ENCODE measurements at places on chromosomes 6 and 20. TPM values are rescaled to one million over a fixed set of nuclear protein-coding genes. Genes with fewer than 3 reads are reported as not detected.
A peak's percentile ranks its signal among the peaks of the same experiment; 100 is the strongest.

DNA sequence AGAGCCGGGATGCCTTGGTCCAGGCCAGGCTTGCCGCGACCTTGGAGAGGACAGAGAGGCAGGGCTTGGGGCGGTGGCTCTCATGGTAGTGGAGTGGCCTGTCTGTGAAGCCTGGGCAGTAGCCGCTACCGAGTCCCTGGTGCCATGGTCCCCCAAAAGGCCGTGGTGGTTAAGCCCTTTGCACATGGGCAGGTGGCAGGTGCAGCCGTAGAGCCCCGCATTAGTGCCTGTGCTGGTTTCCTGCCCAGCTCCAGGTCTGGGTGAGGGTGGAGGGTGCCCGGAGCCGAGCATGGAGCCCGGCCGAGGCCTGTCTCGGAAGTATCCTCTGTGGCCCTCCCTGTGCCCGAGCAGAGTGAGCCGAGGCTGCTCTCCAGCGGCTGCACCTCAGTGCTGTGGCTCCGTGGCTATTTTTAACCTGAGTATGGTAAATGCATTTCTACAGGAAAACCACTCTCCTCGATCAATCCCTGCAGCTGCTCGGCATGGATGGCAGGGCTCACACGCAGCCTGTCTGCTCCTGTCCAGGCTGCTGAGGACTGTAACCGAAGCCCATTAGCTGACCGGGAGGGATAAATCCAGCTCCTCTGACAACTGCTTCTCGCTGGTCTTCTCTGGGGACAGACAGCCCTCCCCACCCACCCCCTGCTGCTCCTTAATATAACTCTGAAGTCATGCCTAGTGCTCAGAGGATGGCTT lies 36.3 kb upstream of the GATA5 start:
- H3K4me1 ChIP-seq = no peaks in the 10 kb centered on the region
- no peaks in the 10 kb centered on the region for H3K36me3 ChIP-seq
- H3K27ac ChIP-seq = no peak overlapping the region
- DNase-seq = no peak

GRCh38 chr6:135938576-135939207 lies 87.2 kb downstream of the PDE7B start:
- H3K4me3 ChIP-seq = no peak overlapping the region
- no peaks in the 10 kb centered on the region for H3K27me3 ChIP-seq
- no peaks in the 10 kb centered on the region for H3K36me3 ChIP-seq
- no peak overlapping the region for H3K27ac ChIP-seq
- H3K4me1 ChIP-seq = no peaks in the 10 kb centered on the region

OPN5 gene
- total RNA-seq = not detected

- no peaks in the 10 kb centered on the region for H3K4me1 ChIP-seq
- no peak overlapping the region for H3K4me3 ChIP-seq
- no peaks in the 10 kb centered on the region for H3K36me3 ChIP-seq
- no peak overlapping the region for H3K27ac ChIP-seq
- H3K27me3 ChIP-seq = no peaks in the 10 kb centered on the region
- no peak for DNase-seq
These were observed 49.2 kb upstream of the TLDC2 start for GRCh38 chr20:36826554-36827244.

TMEM217 gene
- 3.3 TPM for total RNA-seq

GRCh38 chr6:15877231-15877630 lies 214.4 kb upstream of the DTNBP1 start:
- peaks cover 6% of the 10 kb centered on the region for H3K27me3 ChIP-seq
- no peak for DNase-seq
- H3K36me3 ChIP-seq = no peaks in the 10 kb centered on the region
- H3K4me3 ChIP-seq = no peak overlapping the region

DNA sequence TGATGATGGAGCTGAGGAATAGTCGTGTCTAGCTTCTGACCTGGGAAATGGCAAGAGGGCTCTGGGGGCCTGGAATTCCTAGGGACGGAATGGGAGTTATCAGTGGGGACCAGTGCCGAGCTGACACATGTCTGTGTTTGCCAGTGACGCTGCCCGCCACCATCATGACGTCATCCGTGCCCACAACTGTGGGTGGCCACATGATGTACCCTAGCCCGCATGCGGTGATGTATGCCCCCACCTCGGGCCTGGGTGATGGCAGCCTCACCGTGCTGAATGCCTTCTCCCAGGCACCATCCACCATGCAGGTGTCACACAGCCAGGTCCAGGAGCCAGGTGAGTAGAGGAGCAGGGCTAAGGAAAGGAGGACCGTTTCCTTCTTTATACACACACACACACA lies 3.8 kb upstream of the CUL9 start:
- H3K27ac ChIP-seq = no peak overlapping the region
- H3K27me3 ChIP-seq = no peaks in the 10 kb centered on the region
- no peak for DNase-seq
- H3K4me1 ChIP-seq = peaks cover 42% of the 10 kb centered on the region
- H3K4me3 ChIP-seq = no peak overlapping the region

DNA sequence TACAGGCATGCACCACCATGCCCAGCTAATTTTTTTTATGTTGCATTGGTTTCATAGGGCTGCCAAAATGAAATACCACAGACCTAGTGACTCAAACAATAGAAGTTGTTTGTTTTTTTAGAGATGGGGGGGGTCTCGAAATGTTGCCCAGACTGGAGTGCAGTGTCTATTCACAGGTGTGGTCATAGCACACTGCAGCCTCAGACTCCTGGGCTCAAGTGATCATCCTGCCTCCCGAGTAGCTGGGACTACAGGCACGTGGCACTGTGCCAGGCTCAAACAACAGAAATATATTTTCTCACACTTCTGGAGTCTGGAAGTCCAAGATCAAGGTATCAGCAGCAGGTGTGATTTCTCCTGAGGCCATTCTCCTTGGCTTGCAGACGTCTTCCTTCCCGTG lies 6.6 kb upstream of the SLC16A10 start:
- H3K4me1 ChIP-seq = no peaks in the 10 kb centered on the region
- DNase-seq = no peak
- H3K36me3 ChIP-seq = no peaks in the 10 kb centered on the region
- H3K4me3 ChIP-seq = no peak overlapping the region
- peaks cover 3% of the 10 kb centered on the region for H3K27me3 ChIP-seq

IL17F gene
- 113 TPM for total RNA-seq

DNA sequence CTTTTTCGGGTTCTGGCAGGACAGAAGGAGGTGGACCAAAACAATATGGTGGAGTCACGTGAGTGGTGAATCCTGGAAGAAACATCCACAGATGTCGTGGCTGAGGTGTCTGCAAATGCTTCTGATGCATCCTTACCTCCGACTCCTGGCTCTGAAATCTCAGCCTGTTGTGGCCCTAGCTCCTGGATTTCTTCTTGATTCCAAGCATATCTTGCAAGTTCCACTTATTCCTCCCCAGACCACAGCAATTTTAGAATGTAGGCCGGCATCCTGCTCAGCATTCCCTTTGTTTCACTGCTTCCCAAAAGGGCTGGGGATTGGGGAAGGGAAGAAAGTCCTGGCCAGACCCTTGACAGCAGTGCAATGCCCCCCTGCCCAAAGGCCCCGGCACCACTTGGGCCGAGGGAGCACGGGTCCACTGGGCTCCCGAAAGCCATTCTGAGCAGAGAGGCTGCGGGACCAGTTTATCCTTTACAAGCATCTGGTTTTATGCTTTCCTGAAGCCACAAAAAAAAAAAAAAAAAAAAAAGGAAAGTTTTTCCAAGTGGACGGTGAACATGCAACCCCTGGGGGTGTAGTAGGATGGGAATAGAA lies 200.9 kb upstream of the RNF24 start:
- no peaks in the 10 kb centered on the region for H3K36me3 ChIP-seq
- no peak for DNase-seq
- peaks cover 19% of the 10 kb centered on the region for H3K27me3 ChIP-seq
- no peaks in the 10 kb centered on the region for H3K4me1 ChIP-seq
- H3K27ac ChIP-seq = no peak overlapping the region
- H3K4me3 ChIP-seq = no peak overlapping the region

FAM217A gene
- not detected for total RNA-seq

DNA sequence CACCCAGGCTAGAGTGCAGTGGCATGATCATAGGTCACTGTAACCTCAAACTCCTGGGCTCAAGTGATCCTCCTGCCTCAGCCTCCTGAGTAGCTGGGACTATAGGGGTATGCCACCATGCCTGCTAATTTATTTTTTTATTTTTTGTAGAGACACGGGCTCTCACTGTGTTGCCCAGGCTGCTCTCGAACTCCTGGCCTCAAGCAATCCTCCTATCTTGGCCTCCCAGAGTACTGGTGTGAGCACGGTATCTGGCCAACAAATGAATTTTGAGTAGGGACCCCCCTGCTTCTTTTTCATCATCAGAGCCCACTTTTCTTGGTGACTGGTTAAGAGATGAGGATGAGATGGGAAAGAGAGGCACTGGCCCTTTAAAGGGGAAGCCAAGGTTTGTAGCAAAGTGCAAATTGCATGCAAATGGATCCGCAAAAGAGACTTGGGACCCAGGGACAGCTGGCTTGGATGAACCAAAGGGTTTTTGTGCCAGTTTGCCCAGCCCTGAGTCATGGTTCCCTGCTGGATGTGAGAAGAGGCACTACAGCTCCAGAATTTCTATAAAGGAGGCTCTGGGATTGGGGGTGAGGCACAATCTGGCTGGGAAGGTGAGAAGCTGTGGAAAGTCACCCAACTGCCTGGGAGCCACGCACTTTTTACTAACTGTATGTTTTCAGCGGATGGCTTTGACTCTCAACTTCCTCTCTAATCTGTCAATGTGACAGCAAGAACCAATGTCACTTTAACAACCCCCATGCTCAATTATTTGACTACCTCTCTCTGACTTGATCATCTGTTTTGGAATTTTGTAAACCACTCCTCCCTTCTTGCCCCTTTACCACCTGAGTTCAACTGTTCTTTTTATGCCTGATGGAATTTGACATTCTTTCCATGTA lies 58.7 kb upstream of the RNF24 start:
- H3K27me3 ChIP-seq = no peaks in the 10 kb centered on the region
- H3K36me3 ChIP-seq = no peaks in the 10 kb centered on the region

GRCh38 chr6:37667050-37667814 lies 30.5 kb downstream of the MDGA1 start:
- no peaks in the 10 kb centered on the region for H3K27me3 ChIP-seq
- DNase-seq = no peak
- H3K27ac ChIP-seq = no peak overlapping the region
- H3K4me1 ChIP-seq = no peaks in the 10 kb centered on the region
- H3K4me3 ChIP-seq = no peak overlapping the region
- H3K36me3 ChIP-seq = no peaks in the 10 kb centered on the region

GSTA3 gene
- not detected for total RNA-seq

GRCh38 chr6:122061855-122062254 lies 337.6 kb upstream of the HSF2 start:
- no peak overlapping the region for H3K27ac ChIP-seq
- H3K36me3 ChIP-seq = no peaks in the 10 kb centered on the region
- H3K27me3 ChIP-seq = no peaks in the 10 kb centered on the region
- DNase-seq = no peak
- no peaks in the 10 kb centered on the region for H3K4me1 ChIP-seq

- no peaks in the 10 kb centered on the region for H3K27me3 ChIP-seq
- DNase-seq = no peak
- no peaks in the 10 kb centered on the region for H3K36me3 ChIP-seq
- peaks cover 3% of the 10 kb centered on the region for H3K4me1 ChIP-seq
- H3K4me3 ChIP-seq = no peak overlapping the region
These were observed 318.9 kb downstream of the CLIC5 start for GRCh38 chr6:45696738-45697137.

CTAGE9 gene
- total RNA-seq = not detected

DNA sequence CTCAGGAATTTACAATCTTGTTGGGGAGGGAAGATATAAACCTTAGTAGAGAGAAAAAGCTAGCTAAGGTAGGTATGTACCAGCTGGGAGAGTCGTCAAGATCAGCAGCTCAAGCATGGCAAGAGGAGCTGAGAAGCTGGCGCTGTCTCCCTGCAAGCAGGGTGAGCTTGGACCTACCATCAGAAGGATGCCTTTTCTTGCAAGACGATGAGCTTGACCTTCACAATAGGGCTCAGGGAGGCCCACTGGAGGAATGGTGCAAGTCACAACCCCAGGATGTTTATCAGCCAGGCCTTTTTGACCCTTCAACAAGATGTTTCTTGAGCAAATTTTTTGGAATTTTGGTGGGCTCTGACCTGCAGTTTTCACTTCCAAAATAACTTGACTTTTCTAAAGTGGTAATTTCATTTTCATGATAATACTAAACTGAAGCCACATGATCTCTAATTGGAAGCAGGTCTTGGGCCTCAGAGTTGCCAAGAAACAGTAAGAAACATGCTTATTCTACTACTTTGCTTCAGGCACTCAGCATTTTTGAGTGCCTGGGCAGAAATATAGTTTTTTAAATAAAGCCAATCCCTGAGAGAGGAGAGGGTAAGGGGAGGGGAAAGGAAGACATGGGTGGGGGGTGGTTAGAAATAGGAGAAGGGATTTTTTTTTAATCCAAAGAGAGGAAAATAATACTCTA lies 258.1 kb downstream of the CLIC5 start:
- H3K4me1 ChIP-seq = peaks cover 12% of the 10 kb centered on the region
- no peak overlapping the region for H3K27ac ChIP-seq
- no peak for DNase-seq
- no peaks in the 10 kb centered on the region for H3K36me3 ChIP-seq

- no peaks in the 10 kb centered on the region for H3K27me3 ChIP-seq
- H3K36me3 ChIP-seq = peaks cover 43% of the 10 kb centered on the region
- DNase-seq = no peak
- peaks cover 35% of the 10 kb centered on the region for H3K4me1 ChIP-seq
These were observed 39.5 kb downstream of the ASXL1 start for GRCh38 chr20:32397567-32398084.

PPP1R14C gene
- total RNA-seq = 0.21 TPM

STMND1 gene
- total RNA-seq = not detected

- no peak overlapping the region for H3K4me3 ChIP-seq
- H3K36me3 ChIP-seq = no peaks in the 10 kb centered on the region
- H3K4me1 ChIP-seq = no peaks in the 10 kb centered on the region
- H3K27ac ChIP-seq = no peak overlapping the region
- H3K27me3 ChIP-seq = no peaks in the 10 kb centered on the region
- no peak for DNase-seq
These were observed 655.0 kb downstream of the QKI start for GRCh38 chr6:164069350-164069990.

DNA sequence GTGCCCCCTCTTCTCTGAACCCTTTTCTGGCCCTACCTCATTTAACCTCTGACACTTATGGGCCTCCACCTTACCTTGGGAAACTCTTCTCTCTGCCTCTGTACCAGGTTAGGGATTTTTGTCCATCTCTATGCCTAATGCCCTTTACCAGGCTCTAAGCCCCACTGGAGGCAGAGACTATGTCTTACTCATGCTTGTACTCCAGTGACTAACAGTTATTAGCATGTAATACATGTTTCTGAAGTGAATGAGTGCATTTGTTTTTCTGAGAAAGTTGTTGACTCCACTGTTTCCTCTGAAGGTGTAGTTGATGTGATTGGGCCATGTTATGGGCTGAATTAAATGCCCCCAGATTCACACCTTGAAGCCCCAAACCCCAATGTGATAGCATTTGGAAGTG lies 234.3 kb downstream of the PACRG start:
- DNase-seq = no peak
- no peaks in the 10 kb centered on the region for H3K4me1 ChIP-seq
- H3K4me3 ChIP-seq = no peak overlapping the region
- H3K27me3 ChIP-seq = no peaks in the 10 kb centered on the region
- no peak overlapping the region for H3K27ac ChIP-seq
- H3K36me3 ChIP-seq = no peaks in the 10 kb centered on the region

- H3K27ac ChIP-seq = peak overlapping the region; percentile 54
- no peaks in the 10 kb centered on the region for H3K27me3 ChIP-seq
- DNase-seq = peak; percentile 80
- peaks cover 17% of the 10 kb centered on the region for H3K4me1 ChIP-seq
These were observed 57.2 kb upstream of the ARID1B start for GRCh38 chr6:156719720-156720563.

- H3K36me3 ChIP-seq = no peaks in the 10 kb centered on the region
- no peak overlapping the region for H3K27ac ChIP-seq
- no peak overlapping the region for H3K4me3 ChIP-seq
- H3K27me3 ChIP-seq = no peaks in the 10 kb centered on the region
These were observed 140.6 kb upstream of the SCGN start for GRCh38 chr6:25511376-25511775.
